ENCODE measurements at places on chromosomes 4 and X.

DNA sequence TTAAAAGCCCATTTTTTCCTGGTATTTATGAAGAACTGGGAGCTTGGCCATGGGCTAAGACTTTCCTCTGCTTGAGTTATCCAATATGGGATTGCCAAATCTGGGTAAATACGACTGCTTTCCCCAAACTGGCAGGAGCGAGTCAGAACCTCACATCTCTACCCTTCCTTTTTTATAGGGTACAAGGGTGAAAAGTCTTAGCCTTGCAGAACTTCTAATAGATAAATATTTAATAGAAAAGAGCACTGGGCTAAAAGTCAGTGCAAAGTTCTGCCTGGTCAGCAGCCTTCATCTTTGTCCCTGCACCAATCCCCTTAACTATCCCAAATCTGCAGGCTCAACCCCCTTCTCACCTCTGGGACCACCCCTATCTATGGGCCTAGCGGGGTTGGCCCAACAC is 61.6 kb upstream of the ACSL1 start:
- no peak for DNase-seq

- no peak for DNase-seq
These were observed 58.0 kb downstream of the VGLL1 start for GRCh38 chrX:136589966-136590365.

DNA sequence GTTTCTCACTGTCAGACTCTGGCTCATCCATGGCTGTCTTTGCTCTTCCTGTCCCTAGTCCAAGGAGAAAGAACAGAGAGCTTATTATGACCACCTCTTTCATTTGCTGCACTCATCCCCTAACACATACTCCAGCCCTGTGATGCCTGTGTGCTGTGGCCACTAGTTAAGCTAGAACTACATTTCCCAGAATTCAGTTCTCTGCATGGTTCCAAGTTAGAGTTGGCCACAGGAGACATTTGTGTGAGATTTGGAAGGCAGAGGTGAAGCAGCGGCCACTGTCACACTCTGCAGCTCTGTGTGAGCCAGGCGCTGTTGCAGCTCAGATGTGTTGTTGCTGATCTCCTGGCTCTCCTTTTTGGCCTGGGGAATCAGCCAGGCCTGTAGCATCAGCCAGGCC is 188.2 kb upstream of the ATP6AP2 start:
- no peak for DNase-seq

DNA sequence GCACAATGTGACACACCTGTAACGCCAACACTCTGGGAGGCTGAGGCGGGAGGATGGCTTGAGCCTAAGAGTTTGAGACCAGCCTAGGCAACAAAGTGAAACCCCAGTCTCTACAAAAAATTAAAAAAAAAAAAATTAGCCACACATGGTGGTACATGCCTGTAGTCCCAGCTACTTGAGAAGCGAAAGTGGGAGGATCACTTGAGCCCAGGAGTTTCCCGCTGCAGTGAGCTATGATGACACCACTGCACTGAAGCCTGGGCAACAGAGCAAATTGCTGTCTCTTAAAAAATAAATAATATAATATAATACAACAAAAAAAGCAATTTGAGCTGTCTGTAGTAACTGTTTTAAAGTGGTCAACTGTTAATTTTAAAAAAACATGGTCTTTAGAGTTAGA is 13.2 kb downstream of the SPOCK3 start:
- no peak for DNase-seq

DNA sequence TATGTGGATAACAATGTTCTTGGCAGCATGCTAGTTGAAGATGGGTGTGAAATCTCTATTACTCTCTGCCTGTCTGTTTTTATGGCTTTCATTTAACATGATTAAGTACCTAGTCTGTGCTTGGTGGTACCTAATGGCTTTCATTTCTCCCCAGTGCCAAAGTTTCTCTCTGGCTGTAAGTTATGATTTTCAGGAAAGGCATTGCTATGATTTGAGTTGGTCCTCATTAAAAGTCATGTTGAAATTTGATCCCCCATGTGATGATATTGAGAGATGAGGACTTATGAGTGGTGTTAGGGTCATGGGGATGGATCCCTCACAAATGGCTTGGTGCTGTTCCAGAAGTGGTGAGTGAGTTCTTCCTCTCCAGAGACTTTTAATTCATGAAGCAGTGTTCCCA is 162.4 kb upstream of the IL15 start:
- DNase-seq = no peak

- DNase-seq = no peak
These were observed 49.2 kb downstream of the FGFRL1 start for GRCh38 chr4:1060621-1061020.

DNA sequence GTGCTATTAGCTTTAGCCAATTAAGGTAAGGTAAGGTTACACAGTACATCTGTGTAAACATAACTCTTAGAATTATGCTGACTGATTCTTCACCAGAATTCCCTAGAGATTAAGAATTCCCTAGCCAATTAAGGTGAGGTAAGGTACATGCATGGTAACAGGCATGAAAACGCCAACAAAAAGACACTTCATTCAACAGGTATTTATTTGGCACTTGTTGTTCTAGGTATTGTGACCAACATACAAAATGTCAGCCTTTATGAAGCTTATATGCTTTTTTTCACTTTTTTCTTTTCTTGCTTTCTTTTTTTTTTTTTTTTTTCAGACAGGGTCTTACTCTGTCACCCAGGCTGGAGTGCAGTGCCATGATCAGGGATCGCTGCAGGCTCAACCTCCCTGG is 47.2 kb downstream of the EDNRA start:
- DNase-seq = no peak

DNA sequence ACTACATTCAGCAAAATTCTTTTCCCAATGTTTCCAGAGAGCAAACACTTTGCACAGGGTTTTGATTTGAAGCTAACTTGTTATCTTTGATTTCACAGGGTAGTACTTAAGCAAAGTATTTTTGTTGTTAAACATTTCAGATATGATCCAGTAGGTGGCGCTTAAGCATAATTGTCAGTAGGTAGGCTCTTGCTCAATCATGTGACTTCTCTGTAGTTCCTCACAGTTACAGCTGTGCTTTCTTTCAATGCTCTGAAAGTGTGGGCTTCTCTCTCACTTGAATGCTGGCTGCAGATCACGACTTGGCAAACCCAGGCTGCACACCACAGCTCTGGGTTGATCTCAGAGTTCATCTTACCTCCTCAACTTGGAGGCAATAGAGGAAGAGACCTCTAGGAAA is 1016.5 kb downstream of the SH3BGRL start:
- DNase-seq = peak; percentile 0

- no peak for DNase-seq
These were observed 176.8 kb upstream of the MBNL3 start for GRCh38 chrX:132665676-132666075.

DNA sequence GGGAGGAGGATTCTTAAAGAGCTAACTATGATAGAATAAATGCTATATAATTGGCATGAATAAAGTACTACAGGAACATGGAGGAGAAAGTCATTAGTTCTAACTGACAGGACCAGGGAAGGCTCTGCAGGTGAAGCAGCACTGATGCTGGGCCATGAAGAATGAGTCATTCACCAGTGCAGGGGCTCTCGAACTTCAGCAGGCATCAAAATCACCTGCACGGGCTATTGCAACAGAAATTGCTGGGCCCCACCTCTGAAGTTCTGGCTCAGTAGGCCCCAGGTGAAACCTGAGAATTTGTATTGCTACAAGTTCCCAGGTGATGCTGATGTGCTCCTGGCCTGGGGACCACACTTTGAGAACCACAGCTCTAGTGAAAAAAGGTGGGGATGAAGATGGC is 33.7 kb downstream of the TMEM150C start:
- DNase-seq = no peak

- no peak for DNase-seq
These were observed 29.6 kb downstream of the TRIM2 start for GRCh38 chr4:153233761-153234371.

DNA sequence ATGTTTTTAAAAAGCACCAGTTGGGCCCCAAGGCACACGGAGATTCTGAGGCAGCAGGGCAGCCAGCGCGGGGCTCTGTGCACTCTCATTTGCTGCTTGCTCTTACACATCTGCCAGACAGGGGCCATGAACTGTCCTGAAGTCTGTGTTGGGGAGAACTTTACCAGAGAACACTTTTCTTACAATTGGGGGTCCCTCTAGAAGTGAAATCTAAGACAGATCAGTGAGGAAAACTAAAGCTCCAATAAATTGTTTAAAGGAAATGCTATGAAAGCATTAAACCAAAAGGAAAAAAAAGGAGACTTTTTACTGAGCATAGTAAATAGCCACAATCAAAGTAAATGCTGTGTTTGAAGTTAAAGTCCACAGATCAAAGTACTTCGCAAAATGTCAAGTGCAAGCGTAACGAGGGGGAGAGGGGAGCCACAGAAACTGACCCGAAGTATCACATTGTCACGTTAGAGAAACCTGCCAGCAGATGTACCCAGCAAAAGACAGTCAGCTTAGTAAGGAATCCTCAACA is 37.8 kb downstream of the SORBS2 start:
- no peak for DNase-seq

DNA sequence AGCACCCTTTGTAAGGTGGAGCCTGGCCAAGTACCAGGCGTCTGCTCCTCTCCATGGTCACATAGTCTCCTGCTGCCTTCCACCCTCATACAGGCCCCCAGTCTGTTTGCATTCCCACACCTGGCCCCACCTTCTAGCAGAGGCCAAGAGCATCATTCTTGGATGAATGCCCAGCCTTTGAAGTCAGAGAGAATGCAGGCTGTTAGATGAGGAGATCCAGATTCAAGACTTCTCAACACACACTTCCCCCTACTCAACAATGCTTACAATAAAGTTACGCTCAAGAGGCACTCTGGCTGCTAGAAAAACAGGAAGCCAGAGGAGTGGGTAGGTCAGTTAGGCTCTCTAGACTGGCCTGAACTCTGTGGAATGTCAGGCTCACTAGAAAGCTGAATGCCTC is 43.3 kb downstream of the SHROOM4 start:
- no peak for DNase-seq

- no peak for DNase-seq
These were observed 93.0 kb downstream of the ZXDA start for GRCh38 chrX:57817302-57817701.

All from CD14-positive monocyte (primary cell).